ENCODE measurements at places on chromosomes 1 and 21.

GRCh38 chr1:105419030-105419429 lies 1637.4 kb upstream of the PRMT6 start:
- DNase-seq, result peak; percentile 73

GRCh38 chr21:43188181-43188580 lies 19.4 kb downstream of the CRYAA start:
- no peak for DNase-seq

DNA sequence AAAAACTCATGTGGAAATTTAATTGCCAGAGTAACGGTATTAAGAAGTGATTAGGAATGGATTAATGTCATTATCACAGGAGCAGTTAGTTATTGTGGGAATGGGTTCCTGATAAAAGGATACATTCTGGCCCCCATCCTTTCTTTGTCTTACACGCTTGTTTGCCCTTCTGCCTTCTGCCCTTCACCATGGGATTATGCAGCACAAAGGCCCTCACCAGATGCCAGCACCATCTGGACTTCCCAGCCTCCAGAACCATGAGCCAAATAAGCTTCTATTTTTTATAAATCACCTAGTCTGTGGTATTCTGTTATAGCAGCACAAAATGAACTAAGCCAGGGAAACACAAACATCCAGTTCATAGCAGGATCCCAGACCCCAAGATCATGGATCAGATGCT lies 33.9 kb upstream of the POU2F1 start:
- no peak for DNase-seq

DNA sequence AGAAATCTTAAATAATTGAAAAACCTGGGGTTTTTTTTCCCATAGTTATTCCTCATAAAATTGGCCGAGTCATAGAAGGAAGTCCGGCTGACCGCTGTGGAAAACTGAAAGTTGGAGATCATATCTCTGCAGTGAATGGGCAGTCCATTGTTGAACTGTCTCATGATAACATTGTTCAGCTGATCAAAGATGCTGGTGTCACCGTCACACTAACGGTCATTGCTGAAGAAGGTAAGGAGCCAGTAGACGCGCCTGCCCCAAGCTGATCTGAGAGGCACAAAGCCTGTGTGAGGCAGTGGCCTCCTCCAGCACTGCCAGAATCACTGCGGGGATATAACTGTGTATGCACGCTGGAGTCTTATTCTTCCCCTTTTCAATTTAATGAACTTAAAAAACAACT lies 100.3 kb downstream of the PHTF1 start:
- DNase-seq, result no peak

- DNase-seq, result no peak
Observed at GRCh38 chr1:67677930-67678329, 7.1 kb upstream of the GADD45A start.

DNA sequence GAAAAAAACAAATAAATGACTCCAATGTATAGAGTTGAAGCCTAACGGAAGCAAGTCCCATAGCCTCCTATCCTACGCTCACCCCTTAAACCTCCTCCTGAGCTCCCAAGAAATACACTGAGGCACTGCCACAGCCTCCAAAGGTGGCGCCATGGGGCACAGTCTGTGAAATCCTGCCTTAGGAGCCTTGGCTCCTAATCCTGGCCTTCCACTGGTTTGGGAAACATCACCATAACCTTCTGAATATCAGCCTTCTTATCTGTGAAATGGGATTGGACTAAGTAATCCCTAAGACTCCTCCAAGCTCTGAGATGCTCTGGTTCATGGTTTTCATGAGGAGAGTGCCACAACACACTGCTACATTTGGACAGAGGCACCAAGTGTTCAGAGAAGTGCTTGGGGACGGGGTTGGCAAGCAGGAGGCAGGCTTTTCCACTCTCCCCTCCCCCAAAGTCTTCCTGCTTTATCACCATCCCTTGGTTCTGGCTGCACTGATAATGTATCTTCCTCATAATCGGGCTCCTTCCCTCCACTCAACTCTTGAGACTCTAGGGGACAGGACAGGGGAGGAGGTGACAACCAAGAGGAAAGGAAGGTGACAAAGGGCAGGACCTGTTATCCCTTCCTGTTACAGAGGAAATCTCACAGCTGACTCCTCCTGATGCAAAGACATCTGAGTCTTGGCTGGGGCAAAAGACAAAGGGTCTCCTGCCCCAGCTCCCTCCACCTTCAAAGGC lies 2.7 kb downstream of the SLAMF7 start:
- no peak for DNase-seq

- no peak for DNase-seq
Observed at GRCh38 chr1:34002810-34003209, 138.9 kb downstream of the HMGB4 start.

DNA sequence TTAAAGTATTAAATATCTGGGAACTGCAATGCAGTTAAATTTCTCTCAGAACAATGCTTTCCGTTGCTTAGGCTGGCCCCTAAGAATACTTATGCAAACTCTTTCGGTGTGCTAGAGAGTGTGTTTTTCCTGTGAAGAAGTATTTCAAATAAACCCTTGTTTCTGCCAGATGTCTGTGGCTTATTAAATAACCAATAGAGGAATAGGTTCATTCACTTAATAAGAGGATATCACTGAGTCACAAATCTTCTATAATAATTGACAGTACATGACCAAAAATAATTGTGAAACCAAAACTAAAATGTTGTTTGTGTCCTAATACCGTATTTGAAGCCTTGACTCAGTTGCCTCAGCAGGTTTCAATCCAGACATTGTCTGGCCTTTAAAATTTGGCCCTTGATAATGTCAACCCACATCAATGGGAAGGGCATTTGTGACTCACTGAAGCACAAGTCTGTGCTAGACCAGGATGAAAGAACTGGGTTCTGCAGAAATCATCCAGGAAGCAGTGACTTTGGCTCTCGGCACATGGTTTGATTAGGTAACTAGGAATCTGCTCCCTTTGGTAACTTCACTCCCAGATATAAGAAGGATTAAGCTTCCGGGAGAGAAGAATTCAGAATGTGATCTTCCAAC lies 104.2 kb upstream of the BARHL2 start:
- no peak for DNase-seq

DNA sequence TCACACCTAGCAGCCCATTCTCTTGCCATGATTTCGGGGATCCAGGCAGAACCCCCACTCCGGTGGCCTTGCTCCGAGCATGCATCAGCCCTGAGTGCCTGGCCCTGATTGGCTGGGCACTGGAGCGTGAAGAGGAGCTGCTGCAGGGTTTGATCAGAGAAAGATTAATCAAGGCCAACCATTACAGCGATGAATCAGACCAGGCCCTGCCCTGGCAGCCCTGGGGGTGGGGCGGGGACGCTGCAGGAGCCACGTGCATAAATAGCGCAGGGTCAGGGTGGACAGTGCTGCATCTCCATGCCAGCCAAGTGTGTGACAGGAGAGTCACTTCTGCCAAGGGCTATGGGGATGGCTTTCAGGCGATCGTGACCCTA lies 3.4 kb upstream of the FAM131C start:
- DNase-seq, result no peak

GRCh38 chr1:207908107-207908734 lies 2.7 kb downstream of the CD34 start:
- DNase-seq, result no peak

DNA sequence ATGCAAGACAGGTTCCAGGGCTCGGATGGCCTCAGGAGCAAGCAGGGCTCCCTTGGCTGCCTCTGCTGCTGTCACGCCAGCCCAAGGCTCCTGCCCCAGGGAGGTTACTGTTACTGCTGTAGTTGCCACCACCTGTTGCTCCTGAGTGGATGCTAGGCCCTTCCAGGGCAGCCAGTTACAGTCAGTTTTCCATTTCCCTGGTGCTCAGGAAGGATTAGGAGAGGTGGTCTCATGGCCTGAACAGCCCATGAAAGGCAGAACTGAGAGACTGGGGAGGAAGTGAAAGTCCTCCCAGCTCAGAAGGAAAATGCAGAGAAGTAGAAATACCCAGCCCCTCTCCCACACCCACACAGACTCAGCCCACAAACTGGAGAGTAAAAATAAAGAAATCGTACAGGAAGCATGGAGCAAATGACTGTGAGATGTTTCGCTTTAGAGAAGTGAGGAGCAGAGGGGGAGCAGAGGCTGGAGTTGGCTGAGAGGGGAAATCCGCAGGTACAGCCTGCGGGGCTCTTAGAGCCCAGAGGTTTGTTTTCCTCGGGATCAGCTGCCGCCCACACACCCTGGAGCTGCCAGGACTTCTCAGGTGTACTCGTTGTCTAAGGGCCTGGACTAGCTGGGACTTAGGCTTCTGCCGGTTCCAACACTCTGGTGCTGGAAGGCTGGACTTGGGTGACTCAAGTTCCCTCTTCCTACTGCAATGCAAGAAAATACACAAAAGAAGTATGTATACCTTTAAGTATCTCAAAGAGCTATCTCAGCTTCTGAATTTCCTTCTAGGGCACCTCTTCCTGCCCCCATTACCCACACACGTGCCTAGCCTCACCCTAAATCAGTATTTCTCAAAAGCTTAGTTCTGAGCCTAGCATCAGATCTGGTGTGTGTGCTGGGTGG lies 2.3 kb downstream of the IL6R start:
- no peak for DNase-seq

- DNase-seq, result no peak
Observed at GRCh38 chr1:204288021-204288588, 71.6 kb downstream of the PLEKHA6 start.

DNA sequence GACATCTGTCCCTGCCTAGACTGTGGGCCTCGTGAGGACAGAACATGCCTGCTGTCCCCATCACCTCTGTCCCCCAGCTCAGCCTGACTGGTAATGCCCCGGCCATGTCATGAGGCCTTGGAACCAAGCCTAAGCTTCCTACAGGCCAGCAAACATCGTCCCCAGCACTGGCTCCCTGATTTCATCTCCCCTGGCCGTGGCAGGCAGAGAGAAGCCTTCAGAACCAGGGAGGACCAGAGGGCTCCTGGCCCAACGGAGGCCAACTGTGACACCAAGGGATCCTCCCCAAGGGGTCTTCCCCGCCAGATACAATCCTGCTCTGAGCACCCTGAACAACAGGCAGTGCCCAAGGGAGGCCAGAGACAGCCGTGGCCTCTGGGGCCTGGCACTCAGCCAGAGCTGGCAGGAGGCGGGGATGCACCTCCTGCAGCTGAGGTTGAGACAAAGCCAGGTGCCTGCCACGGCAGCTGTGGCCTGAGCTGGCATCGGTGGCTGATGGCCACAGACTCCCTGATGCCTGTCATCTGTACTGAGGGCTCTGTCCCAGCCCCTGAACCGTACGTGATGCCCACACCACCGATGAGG lies 9.9 kb upstream of the NPHP4 start:
- peak; percentile 87 for DNase-seq

- no peak for DNase-seq
Observed at GRCh38 chr1:8382608-8383505, 64.9 kb downstream of the SLC45A1 start.

- DNase-seq, result no peak
Observed at GRCh38 chr21:36105327-36105842, 29.5 kb upstream of the CBR3 start.

DNA sequence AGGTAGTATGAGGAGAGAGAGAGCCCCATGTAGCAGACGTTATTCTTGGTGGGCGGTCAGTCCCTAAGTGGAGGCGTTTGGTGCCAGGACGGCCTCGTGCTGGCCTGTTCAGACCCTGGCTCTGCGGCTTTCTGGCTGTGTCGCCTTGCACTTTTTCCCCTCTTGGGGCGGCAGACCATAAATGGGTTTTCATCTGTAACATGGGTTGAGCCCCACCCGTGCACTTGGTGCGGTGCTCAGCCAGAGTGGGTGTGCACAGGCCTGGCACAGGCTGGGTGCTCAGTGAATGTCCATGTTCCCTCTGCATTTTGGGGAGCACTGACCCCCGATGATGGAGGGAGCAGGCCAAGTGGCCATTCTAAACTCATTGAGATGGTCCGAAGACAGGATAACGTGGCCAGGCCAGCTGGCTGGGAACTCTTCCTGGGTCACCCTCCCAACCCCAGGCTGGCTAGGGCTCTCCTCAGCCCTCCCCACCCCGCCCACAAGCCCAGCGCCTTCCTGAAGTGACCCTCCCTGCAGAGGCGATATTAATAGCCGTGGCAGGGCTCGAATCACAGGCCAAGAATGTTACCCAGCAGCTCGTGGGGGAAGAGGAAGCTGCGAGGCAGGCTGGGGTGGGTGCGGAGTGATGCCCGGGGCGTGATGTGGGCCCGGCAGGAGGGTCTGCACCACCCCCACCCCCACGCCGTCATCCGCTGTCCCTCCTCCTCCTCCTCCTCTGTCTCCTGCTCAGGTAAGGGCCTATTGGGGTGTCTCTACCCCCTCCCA lies 78.5 kb downstream of the ARHGEF10L start:
- DNase-seq, result no peak

DNA sequence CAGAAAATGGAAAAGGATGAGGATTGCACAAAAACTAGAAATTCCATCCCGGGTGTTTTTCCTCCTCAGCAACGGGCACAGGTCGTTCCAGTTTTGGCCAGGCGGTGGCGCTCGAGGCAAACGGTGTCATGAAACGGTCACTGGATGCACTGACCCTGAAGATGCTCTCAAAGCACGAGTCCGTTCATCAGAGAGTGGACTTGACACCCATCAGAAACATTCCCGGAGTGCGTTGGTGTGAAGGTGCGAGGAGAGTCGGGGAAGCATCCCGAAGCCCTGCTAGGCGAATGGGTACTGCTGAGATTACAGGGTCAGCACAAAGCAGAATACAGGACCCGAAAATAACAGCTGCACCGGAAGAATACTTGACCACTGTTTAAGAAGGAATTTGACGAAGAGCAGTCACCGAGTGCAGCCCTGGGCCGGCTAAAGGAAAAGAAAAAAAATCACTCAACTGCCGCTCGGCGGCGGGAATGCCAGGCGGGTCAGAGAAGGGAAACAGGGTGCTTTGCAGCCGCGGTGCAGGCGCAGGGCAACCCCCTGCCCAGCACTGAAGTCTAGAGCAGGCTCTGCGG lies 71.7 kb upstream of the ETS2 start:
- DNase-seq, result peak; percentile 84

DNA sequence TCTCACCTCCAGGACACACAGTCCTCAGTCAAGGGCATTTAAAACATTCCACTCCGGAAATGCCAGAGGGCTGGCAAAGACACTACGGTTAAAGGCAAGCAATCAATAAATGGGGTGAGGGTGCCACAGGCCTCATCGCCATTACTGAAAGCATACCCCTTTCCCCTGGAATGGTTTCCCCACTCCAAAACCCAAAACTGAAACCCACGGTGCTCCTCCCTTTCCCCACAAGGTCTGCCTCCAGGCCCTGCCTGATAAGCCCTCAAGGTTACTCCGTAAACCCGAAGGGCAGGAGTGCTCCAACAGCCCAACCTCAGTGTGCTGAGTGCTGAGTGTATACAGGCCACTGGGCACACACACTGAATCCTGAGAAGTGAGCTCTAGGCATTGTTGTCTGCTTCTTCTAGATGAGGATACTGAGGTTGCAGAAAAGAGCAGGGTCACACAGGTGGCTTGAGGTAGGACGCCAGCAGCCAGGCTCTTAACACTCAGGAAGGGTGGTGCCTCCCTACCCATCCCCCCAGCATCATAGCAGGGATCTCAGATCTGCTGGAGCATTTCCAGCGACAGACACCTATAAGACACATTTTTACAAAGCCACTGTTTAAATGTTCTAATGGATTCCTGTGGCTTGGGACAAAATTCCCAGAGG lies 29.0 kb downstream of the SSBP3 start:
- DNase-seq, result no peak

GRCh38 chr1:118717893-118718292 lies 270.2 kb downstream of the TBX15 start:
- DNase-seq, result no peak

- no peak for DNase-seq
Observed at GRCh38 chr1:204505674-204506200, 10.5 kb upstream of the MDM4 start.
